ENCODE measurements at places on chromosomes 11 and 22.

- DNase-seq, result no peak
Measured at GRCh38 chr11:113876074-113876797, 864 bp upstream of the USP28 start.

DNA sequence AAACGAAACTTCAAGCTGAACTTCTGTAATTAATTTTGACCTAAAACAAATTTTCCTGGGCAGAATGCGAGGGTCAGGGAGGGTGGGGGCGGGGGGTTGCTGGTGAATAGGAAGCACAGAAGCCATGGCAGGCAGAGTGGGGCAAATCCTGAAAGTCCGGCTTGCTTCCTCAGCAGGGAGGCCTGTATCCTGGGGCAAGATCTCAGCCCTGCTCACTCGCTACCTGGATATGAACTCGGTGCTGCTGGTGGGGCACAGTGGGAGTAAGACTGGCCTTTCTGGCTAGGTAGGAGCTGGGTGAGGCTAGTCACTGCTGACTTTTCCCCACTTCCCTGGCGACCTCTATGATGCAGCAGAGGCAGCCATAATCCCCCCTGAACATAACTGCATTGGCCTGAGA is 168.9 kb upstream of the CHORDC1 start:
- DNase-seq, result no peak

DNA sequence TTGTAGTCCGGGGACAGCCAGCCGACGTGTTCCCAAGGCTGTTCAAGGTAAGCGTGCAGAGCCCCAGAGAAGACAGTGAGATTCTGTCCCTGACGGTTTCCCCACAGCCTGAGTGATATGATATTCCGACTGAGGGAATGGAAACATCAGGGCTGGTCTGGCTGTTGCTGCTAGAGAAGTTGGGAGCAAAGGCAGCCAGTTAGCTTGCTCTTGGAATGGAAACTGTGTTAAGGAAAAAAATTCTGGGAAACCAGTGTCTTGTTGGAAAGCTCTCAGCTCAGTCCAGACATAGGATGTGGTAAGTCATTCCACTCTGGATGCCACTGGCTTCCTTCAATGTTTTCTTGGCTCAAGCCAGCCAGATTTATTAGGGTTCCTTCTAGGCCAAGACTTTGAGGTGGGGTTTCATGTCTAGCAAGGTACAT is 8.8 kb downstream of the CRY2 start:
- no peak for DNase-seq

- no peak for DNase-seq
Measured at GRCh38 chr11:84128840-84129239, 842.7 kb upstream of the CCDC90B start.

GRCh38 chr22:19903031-19903430 is 38.5 kb upstream of the COMT start:
- no peak for DNase-seq

DNA sequence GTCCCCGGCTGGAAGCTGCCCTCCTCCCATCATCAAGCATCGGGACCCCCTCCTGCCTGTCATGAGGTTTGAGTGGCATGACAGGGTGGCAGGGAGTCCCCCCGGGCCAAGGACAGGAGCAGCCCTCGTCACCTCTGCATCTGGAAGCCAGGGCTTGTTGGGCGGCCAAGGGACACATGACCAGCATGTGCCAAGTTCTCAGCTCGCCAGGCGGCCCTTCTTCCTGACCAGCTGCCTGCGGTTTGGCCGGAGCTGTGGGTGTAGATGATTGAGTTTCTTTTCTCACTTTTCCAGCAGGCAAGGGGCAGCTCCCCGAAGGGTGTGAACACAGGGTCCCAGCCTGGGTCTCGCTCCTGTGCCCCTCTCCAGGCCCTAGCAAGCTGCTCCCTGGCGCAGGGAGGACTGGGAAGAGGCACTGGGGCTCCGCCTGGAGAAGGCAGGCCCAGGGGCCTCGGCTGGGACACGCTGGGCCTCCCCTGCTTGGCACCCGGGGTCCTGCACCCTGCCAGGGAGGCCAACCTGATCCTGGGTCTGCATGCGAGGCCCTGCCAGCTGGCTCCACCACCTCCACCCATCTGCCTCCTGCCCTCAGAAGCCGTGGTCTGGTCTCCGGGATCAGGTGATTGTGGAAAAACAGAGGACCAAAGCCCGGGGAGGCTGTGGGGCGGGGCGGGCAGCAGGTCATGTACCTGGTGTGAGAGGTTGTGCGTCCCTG is 13.4 kb downstream of the ARHGAP8 start:
- no peak for DNase-seq

DNA sequence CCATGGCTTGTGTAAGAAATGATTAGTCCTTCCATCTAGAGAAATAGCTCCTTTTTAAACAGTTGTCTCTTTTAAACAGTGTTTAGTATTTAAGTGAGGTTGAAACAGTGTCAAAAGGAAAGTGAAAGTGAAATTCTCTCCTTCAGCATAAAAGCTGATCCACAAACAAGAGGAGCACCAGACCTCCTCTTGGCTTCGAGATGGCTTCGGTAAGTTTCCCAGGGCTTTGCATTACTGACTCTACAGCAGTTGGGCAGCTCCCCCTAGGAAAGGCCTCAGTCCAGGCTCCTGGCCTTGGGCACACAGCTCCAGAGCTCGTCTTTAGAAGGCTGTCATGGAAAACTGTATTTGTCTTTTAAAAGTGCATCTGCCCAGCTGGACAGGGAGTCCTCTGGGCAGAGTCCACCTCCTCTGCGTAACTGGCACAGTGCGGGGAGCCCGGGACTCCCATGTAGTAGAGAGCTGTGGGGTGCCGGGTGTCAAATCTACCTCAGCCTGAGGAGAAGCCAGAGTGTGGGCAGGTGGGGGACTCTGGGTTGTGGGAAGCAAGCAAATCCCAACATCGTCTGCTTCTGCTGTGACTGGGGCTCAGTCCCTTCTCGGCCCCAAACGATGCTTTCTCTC is at the start of gene PLAAT4:
Gene PLAAT4 (plus strand): TSS at position 140 of the 624 bp plus-strand sequence. CDS start 61 bp downstream, at position 201.
- DNase-seq, result no peak

GRCh38 chr11:86955111-86955360 is 159 bp downstream of the FZD4 start:
- DNase-seq, result no peak

- DNase-seq, result no peak
Measured at GRCh38 chr11:118488480-118489109, 38.7 kb upstream of the TTC36 start.

DNA sequence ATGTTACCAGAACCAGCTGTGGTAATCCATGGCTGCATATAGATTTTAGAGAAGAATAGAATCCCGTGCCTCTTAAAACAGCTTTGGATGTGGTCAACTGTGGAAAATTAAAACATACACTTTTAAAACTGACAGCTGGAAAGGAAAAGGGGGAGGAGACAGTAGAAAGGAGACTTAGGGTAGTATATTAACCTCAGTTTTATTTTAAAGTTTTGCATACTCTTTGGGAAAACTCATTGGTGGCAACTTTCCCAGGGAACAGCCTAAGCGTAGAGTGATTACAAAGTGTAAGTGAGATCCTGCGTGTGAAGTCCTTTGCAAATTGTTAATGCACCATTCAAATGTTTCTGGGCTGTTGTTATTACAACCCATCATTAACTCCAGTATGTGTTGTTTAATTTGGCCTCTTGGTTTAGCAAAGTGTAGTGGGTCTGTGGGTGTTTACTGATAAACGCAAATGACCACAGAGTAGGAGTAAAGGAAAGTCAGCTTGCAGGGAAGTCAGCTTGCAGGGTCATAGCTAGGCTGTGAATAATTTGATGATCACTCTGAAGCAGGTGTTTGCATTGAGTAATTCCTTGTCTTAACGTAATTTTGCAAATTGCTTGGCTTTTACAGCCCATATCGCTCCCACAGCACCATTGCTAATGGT is 88.0 kb upstream of the DBX1 start:
- DNase-seq, result no peak

DNA sequence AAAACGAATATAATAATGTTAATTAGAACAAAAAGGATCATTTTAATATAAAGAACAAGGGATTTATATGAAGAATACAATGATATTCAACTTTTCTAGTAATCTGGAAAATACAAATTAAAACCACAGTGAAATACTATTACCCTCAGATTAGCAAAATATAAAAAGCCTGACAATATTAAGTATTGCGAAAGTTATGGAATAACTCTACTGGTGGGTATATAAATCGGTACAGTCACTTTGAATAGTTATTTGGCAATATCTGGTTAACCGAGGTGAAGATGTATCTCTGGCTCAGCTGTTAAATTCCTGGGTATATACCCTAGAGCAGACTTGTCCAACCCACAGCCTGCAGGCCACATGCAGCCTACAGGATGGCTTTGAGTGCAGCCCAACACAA is 118.8 kb downstream of the ATM start:
- DNase-seq, result no peak

GRCh38 chr11:79241205-79241851 is 199.5 kb downstream of the TENM4 start:
- no peak for DNase-seq

DNA sequence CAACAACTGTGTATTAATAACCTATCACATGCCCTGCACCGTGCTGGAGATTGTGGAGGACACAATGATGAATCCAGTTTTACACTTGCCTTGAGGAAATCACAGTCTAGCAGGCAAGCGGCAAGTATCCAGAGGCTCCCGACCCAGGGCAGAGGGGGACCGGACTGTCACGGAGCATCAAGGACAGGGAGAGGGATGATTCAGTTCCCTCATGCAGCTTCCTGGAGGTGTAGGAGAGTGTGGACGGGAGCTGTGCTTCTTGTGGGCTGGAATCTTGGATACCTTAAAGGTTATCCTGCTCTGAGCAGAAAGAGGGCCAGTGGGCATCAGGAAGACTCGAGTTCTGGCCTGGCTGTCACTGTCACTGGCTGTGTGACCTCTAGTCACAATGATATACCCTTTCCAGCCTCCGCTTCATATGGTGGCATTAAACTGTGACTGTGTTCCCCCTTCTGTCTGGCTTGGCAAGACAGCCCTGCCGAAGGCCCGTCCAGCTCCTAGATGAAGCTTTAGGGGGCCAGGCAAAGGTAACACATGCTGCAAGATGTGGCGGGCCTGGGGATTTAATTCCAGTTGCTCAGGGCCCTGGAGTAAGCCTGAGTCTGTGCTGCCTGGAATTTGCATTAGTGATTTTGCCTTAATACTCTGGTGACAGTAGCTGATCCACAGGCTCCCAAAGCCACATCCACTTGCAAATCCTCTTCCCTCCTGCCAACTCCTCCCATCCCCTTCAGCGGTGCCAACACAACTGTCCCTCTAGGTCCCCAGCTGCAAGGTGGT is 162.8 kb downstream of the DSCAML1 start:
- DNase-seq, result no peak

- no peak for DNase-seq
Measured at GRCh38 chr11:60847896-60848295, 6.0 kb downstream of the CCDC86 start.

GRCh38 chr11:32391956-32392553 is 43.3 kb downstream of the WT1 start:
- no peak for DNase-seq

DNA sequence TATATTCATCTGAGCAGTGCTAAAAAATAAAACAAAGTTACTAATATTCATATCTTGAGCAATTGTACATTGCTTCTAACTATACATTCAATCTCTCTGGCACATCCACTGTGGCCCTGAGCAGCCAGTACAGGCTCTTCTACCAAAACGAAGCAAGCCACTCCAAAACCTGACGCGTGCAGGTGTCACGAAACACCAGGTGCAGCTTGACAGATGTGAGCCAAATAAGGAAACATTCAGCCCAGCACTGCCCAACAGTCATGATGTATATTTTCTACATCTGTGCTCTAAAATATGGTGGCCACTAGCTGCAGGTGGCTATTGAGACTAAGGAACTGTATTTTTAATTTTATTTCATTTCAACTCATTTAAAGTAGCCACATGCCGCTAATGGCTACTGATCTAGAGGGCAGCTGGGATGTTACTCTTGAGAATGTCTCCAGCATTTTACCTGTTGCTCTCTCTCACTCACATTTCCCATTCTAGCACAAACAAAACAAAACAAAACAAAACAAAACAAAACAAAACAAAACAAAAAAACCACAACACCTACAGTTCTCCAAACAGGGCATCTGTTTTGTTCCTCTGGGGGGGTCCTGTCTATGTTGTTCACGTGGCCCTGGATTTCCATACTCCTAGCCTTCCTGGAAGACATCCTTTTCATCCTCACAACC is 77.7 kb downstream of the LARGE1 start:
- no peak for DNase-seq

DNA sequence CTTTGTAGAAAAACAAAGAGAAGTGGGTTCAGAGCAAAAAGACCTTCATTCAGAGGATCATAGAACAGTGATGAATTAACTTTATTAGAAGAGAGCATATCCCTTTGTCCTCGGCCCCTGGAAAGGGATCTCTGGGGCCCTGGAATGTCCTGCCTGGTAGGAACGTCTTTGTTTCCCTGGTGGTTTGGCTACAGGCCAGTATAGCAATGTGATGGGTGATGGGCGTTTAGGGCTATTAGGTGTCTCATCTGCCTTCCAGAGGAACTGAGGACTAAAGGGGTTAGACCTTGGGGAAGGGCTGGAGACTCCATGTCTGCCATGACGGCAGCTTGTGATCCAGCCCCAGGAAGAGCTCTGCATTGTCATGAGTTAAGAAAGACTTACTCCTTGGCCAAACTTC is 9.1 kb downstream of the APOL4 start:
- no peak for DNase-seq

- DNase-seq, result no peak
Measured at GRCh38 chr11:2300936-2301630, 635 bp downstream of the C11orf21 start.

DNA sequence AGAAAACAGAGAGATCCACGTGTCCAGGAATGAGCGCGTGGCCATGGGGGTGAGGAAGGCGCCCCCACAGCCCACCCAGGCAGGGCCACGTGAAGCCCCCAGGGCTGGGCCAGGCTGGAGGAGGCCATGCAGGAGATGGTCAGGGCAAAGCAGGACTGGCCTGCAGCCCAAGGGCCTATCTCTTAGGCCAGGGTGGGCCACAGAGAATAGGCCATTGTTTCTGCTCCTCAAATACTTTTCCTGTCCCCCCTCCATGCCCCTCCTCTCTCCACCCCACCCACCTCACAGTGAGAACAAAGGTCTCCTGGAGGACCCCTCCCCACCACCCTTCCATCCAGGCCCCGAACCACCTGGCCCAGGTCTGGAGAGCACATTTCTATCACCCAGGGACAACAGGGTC is 8.3 kb upstream of the CDC42EP1 start:
- no peak for DNase-seq

GRCh38 chr11:23181022-23181807 is 320.9 kb upstream of the CCDC179 start:
- no peak for DNase-seq

Data from esophagus squamous epithelium (tissue), 5 donors.